SJCRH30 (cell line): ENCODE measurements at places on chromosomes 11 and 22. TPM values are rescaled to one million over a fixed set of nuclear protein-coding genes. Genes with fewer than 3 reads are reported as not detected.

- no peak for DNase-seq
- no peak overlapping the region for H3K4me3 ChIP-seq
- H3K36me3 ChIP-seq = no peaks in the 10 kb centered on the region
- H3K27me3 ChIP-seq = no peaks in the 10 kb centered on the region
These were observed 9.4 kb downstream of the SIDT2 start for GRCh38 chr11:117187799-117188481.

- H3K27me3 ChIP-seq = no peaks in the 10 kb centered on the region
- H3K27ac ChIP-seq = no peak overlapping the region
- H3K36me3 ChIP-seq = no peaks in the 10 kb centered on the region
- H3K4me1 ChIP-seq = peaks cover 9% of the 10 kb centered on the region
- DNase-seq = peak; percentile 72
These were observed 3.7 kb downstream of the CATSPER1 start for GRCh38 chr11:66022401-66023185.

DNA sequence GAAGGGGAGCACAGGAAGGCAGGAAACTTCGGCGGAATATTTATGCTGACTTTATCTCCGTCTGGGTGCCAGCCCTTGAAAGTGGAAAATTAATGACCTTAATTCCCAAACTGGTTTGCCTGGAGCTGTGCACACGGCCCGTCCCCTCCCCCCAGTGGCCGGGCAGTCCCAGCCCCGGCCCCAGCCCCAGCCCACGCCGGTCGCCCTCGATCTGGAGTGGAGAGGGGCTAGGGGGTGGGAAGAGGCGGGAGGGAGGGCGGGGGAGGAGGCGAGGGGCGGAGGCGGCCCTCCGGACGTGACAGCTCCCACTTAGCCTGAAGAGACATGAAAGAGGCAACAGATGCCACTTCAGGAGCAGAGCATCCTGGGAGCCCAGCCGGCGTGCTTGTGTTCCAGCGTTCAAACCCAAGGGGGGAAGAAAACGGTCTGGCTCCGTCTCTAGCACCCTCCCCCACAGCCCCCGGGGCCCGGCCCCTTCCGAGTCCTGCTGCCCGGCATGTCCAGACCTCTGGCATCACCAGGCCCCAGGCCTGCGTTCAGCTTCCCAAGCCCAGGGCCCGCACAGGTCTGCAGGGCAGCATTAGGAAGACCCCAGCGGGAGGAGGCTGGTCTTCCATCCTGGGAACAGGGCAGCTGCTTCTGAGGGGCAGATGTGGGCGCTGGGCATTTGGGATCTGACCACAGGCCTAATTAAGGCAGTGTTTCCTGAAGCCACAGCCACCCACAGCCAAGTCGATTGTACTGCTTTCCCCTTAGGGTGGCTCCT, 20.0 kb upstream of the LMO1 start:
- peak overlapping the region; percentile 54 for H3K4me3 ChIP-seq
- H3K4me1 ChIP-seq = peaks cover 3% of the 10 kb centered on the region
- H3K36me3 ChIP-seq = no peaks in the 10 kb centered on the region
- no peaks in the 10 kb centered on the region for H3K27me3 ChIP-seq
- H3K27ac ChIP-seq = peak overlapping the region; percentile 75

The FOSL1 gene
- 1.5 and 1.9 TPM in 2 replicates for total RNA-seq

The DNAJB13 gene
- not detected in 2 replicates for total RNA-seq

The FOLR3 gene
- not detected in 2 replicates for total RNA-seq

The MUC2 gene
- 0.06 and 0.08 TPM in 2 replicates for total RNA-seq
